ENCODE measurements at places on chromosomes 1 and 21. TPM values are rescaled to one million over a fixed set of nuclear protein-coding genes. Genes with fewer than 3 reads are reported as not detected.

GRCh38 chr1:20921285-20921684 lies 134.2 kb upstream of the HP1BP3 start:
- DNase-seq = no peak

- no peak for DNase-seq
Observed at GRCh38 chr1:210722410-210723081, 393.8 kb downstream of the HHAT start.

GRCh38 chr1:45507893-45508292 lies 7.8 kb downstream of the MMACHC start:
- DNase-seq = no peak

Gene RGS13
- total RNA-seq = not detected

Gene SLC44A3
- total RNA-seq = 7.9 TPM

- DNase-seq = peak; percentile 39
Observed at GRCh38 chr1:184563308-184563707, 176.5 kb downstream of the C1orf21 start.

DNA sequence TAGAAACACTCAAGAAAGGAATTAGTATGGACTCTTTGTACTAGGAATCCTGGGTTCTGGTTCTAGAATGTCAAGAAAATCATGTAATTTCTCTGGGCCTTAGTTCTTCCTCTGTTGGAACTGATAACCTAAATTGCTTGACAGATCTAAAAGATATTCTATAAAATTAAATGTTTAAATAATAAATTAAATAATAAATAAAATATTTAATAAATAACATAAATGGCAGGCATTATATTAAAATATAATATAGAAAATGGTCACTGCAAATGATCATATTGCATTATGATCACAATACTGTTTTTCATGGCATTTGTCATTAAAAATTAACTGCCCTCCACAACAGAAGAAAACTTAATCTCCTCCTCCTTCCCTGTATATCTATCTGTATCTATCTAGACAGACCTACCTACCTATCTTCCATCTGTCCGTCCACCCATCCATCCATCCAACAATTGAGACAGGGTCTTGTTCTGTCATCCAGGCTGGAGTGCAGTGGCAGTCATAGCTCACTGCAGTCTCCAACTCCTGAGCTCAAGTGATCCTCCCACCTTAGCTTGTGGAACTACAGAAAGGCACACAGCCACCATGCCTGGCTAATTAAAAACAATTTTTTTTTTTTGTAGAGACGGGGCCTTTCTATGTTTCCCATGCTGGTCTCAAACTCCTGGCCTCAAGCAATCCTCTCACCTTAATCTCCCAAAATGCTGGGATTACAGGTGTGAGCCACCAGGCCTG lies 16.4 kb downstream of the NUCKS1 start:
- DNase-seq = no peak

- no peak for DNase-seq
Observed at GRCh38 chr1:89540406-89540970, 15.9 kb downstream of the LRRC8B start.

Gene CADM3
- total RNA-seq = not detected

Gene ALG14
- 0.53 TPM for total RNA-seq

DNA sequence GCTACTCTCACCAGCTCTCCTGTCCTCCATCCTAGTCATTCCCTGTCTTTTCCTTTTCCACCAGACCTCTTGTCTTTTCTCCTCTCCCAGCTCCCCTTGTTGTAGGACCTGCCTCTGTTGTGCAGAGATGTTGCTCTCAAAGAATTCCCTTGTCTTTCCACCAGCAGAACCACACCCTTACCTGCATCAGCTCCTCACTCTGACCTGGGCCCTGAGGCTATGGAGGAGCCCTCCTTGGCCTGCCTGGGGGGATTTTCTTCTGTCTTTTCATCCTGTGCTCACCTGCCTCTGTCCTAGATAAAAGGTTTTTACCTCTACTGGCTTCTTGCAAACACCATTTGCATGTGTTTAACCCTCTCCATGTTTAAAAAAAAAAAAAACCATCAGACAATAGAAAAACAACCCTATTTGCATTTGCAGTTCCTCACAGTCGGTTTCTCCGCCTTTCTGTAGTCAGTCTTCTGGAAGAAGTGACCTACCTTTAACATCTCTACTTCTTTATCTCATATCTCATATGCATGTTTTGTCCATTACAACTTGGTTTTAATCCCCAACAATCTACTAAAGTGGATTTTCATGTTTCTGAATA lies 12.1 kb downstream of the FCRL5 start:
- no peak for DNase-seq

DNA sequence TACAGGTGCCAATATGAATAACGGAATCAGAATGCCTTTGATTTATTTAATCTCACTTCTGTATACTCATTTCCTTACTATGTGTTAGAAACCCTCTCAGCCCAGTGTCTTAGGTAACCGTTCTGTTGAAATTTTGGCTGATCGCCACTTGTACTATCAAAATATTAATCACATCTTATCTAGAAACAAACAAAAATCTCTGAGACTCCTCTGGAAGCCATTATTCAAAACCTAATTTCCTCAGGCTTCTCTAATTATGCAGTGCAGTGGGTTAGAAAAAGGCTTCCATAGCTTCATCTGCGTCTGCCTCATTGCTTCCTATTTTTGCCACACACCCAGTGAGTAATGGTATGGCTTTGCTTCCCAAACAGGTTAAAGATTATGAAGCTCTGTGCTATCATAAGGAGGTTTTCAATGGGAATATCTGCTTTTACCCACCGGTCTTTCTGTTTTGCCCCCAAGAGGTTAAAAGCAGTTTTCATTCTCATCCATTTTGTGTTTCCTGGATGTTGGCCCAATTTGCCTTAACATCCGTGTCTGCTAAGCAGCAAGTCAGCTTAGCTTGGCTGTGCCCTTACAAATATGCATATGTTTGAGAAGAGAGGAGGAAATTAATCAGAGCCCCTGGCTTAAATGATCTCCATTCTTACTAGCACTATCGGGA lies 129.6 kb downstream of the RYR2 start:
- DNase-seq = no peak

DNA sequence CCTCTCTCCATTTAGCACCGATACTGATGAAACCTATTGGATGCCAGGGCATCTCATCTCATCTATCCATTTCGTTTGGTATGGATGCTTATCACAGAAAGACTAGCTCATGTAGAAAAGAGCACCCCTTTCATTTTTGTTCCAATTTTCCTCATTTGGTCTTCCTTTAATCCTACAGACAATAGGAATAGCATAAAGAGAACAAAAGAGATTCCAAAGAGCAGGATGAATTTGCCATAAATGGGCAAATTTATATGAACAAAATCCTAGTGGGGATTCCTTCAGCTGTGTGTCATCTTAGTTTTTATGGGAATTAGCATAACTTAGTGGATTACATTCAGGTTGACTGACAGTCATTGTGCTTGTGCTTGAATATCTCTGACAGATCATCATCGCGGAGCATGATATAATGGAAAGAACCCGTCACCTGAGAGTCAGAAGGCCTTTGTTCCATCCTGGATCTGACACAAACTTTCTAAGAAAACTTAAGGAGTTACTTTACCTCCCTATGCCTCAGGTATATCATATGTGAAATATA lies 777.5 kb upstream of the ADGRL2 start:
- DNase-seq = no peak

Gene PRAMEF5
- total RNA-seq = not detected

DNA sequence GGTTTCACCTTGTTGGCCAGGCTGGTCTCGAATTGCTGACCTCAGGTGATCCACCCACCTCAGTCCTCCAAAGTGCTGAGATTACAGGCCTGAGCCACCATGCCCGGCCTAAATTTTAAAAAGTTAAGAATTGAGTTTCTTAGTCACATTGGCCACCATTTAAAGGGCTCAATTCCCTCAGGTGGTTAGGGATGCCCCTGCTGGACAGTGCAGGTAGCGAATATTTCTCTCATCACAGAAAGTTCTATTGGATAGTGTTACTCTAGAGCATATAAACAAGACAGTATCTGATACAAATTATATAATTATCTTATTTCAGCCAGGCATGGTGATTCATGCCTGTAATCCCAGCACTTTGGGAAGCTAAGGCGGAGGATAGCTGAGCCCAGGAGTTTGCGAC lies 320.2 kb downstream of the ZP4 start:
- DNase-seq = no peak

Gene AGBL4
- not detected for total RNA-seq

GRCh38 chr1:53180951-53181350 lies 15.7 kb upstream of the CPT2 start:
- no peak for DNase-seq

Gene SLAMF8
- total RNA-seq = not detected

DNA sequence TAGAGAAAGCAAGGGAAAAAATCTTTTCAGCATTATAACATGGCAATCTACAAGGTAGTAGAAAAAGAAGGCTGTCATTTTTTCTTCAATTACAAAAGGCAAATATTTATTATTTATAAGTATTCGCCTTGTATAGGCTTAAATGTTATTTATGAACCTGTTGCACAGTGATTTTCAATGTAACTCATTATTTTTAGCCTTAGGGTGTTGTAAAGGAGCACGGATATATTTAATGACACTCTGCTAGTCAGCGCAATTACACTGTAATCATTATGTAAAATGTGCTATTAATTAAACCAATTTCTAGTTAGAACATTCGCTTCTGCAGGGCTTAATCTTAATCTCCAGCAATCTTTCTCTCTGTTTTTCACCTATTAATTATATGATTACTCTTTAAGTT lies 145.0 kb downstream of the ATG4C start:
- no peak for DNase-seq

- no peak for DNase-seq
Observed at GRCh38 chr1:77238462-77238861, 19.2 kb upstream of the PIGK start.

DNA sequence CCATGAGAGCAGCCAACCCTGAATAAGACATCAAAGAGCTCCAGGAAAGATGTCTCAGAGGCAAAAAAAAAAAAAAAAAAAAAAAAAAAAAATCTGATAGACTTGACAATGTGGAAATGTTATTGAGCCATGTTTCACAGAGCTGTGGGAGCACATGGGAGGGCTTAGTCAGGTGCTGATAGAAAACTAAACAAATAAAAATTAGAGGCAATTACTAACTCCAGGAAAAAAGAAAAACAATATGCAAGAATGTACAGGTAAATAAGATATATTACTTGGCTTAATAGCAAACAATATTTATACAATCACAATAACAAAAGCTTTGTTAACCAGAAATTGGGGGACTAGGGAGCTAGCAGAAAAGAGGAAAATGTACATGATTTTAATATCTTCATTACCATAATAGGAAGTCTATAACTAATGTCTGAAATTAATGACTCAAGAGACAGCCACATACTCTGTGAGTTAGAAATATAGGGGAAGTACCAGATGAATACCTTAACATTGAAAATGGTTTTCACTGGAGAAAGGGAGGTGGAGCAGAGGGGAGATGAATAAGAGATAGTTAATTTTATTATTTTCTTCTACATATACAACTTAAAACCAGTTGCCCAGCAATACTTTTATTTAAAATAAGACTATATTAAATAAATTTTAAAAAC lies 16.9 kb upstream of the RGS16 start:
- no peak for DNase-seq

Gene FALEC
- not detected for total RNA-seq

DNA sequence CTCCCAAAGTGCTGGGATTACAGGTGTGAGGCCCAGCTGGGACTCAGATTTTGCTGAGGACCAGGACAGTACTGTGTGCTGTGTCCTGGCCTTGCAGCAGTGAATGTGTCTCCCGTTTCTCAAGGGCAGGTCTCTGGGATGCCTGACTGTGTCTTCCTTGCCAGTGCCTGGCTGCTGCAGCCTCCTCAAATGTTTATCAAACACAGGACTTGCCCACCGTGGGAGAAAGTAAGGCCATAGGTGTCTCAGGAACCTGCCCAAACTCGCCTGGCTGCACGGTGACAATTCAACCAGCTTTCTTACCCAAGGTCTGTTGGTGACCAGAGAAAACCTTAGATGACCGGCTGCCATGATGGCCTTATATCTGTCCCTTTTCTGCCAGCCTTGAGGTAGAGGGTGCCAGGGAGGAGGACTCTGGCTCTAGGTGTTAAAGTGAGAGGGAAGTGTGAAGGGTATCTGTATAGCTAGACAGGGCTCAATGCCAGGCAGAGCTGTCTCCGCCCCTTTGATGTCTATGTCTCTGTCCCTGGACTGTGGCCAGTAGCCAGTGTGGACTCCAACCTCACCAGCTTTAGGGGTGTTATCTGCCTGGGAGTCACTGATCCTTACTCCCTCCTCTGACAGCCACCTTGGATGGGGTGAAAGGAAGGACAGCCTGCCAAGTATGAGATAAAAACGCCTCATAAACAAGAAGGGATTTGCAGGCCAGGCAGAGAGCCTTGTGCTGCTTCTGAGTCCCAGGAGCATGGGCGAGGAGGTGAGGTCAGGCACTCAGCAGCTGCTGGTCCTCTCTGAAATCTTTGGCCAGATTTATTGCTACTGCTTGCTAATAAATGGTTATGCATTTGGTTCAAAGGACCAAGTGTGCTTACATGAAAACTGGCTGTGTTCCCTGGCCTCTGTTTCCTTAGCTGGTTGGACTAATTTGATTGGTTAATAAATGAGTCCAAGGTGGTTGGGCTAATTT lies 22.3 kb downstream of the IL6R start:
- no peak for DNase-seq

DNA sequence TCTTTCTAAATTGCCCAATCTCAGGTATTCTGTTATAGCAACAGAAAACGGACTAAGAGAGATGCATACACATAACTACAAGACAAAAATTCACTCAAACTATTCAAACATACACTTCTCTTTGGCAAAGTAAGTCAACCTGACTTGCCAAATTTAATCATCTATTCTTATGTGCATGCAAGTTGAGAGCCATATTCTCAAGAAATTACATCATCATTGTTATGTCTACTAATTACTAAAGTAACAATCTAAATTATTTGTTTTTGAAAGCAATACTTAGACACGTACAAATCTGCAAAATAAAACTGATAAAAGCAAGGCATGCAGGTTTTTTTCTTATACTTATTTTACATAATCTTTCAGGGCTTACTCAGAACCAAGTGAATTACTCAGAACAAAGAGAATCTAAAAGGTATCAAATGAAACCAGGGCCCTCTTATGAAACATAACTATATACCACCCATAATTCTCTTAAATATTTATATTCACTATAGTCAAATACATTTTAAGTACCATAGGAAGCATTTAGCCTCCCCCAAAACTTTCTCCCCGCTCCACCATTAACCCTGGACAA lies 62.3 kb downstream of the HLCS start:
- DNase-seq = no peak

DNA sequence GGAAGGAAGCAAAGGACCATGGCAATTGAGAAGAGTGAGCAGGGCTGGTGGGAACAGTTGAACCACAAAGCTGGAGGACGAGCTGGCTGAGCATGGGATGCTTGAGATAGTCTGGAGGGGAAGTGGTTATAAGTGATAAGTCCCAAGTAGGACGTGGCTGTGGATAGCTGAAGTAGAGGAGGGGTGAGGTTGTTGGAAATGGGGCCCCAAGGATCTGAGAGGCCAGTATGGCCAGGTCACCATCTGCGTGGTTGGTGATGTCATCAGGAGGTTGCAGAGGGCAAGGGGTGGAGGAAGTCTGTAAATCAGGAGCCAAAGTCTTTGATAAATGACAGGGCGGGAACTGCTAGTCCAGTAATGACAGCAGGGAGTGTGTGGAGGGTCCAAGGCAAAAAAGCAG lies 11.0 kb upstream of the REN start:
- DNase-seq = no peak

GRCh38 chr21:39690454-39690853 lies 54.5 kb upstream of the IGSF5 start:
- no peak for DNase-seq

Gene PSRC1
- total RNA-seq = 1.8 TPM

Gene VWA1
- 7.9 TPM for total RNA-seq

All from bronchial epithelial cell (primary cell).